SK-N-SH (cell line): ENCODE measurements at places on chromosomes 6 and 20.

- no peak for DNase-seq
These were observed 18.3 kb downstream of the VEGFA start for GRCh38 chr6:43788301-43788700.

GRCh38 chr6:42166444-42167141 is 6.6 kb upstream of the GUCA1A start:
- DNase-seq: peak; percentile 89

DNA sequence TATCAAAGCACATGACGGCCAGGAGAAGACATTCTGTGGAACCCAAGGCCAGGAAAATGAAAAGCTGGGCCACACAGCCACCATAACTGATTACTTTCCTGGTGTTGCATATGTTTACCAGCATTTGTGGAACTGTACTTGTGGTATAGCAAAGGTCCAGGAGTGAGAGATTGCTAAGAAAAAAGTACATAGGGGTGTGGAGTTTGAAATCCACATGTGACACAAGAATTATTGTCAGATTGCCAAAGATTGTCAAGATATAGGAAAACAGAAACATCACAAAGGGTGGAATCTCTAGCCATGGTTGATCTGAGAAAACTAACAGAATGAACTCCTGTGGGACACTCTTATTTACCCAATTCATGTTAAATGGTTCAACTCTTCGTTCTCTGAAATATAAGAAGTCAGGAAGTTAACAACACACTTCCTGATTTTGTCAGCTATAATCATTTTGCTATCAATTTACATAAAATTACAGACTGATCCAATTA is at the start of gene OR2B2:
TSS of gene OR2B2 (minus strand) at position 441 of the 491 bp plus-strand sequence. CDS start at position 364, 77 bp downstream.
- no peak for DNase-seq

GRCh38 chr20:4896971-4897497 is 104.3 kb downstream of the SLC23A2 start:
- DNase-seq: no peak

DNA sequence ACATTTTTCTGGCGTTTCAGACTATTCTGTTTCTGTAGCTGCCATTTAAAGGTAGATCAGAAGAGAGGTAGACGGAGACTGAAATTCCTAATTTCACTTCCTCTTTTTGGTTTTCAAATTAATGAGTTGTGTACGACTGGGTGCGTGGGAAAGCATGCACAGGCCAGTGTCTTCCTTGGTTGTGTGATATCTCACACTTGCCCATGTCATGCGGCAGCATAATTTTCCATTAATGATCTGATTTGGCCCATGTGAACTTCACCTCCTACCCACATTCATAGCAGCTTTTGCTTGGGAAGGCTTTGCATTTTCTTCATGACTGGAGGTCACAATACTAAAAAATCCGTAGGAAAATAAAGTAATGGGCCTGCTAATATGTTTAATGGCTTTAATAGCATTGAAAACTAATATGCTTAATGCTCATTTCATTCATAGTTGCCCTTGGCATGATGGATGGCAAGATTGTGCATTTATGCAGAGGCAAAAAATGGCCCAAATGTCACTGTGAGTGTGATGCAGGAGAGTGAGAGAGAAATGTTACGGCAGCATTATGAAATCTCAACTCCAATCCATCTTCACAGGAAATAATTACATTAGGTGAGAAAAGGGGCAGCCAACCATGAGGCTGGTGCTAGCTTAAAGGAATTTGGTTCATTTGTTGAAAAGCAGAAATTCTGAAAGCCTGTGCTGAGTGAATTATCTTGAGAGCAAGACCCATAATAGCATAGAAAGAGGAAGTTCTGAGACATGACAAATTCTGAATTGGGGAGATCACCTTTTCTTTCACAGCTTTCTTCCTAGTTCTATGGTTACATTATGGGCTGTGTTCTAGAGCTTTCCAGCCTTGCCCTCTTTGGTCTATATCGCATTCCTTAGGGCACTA is 69.0 kb upstream of the UST start:
- DNase-seq: no peak

DNA sequence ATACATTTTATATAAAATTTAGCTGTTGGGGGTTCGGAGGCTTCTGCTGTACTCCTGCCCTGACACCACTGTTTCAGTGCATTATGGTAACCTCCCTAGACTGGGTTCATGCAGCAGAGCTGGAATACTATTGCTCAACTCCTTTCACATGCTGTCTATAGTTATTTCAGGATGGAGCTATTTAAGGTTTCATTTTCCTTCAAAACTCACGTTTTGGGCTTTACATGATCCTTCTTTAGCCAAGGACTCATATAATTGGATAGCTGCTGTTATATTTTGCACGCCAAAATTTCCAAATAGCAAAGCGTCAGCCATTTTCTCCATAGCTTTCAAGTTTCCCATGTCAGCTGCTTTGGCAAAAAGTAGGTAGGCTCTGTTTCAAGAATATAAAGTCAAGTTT is 76.8 kb downstream of the SEL1L2 start:
- no peak for DNase-seq

- no peak for DNase-seq
These were observed at the start of gene LTA for GRCh38 chr6:31572041-31572911. Gene LTA, plus strand, starts transcription at chr6:31572289. Its CDS starts 454 bp downstream, at chr6:31572743.

- no peak for DNase-seq
These were observed 140.4 kb upstream of the TAB2 start for GRCh38 chr6:149176971-149177667.

DNA sequence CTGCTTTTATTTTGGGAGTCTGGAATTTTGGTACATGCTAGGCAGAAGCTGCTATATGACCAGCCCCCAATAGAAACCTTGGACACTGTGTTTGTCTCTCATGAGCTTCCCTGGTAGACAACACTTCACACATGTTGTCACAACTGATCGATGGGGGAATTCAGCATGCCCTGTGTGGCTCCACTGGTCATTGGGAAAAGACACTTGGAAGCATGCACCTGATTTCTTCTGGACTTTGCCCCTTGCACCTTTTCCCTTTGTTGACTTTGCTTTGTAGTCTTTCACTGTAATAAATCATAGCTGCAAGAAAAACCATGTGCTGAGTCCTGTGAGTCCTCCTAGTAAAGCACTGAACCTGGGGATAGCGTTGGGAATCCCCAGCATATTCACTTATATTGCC is 7.9 kb upstream of the WFDC10A start:
- DNase-seq: no peak

DNA sequence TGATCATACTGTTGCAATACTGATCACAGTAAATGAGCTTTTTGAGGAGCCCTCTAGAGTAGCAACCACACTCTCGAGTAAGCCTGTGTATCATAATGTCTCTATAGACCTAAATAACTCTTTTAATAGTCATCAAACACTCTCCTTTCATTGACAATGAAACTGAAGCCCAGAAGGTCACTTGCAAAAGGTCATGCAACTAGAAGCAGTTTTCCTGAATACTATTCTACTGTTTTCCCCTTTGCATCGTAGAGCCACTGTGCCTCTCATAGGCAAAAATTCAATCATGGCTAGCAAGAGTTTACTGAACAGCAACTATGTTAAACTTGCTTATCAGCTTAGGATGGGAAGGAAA is 105.3 kb downstream of the HIVEP2 start:
- DNase-seq: no peak

- no peak for DNase-seq
These were observed 280.7 kb upstream of the CITED2 start for GRCh38 chr6:139654888-139655782.

DNA sequence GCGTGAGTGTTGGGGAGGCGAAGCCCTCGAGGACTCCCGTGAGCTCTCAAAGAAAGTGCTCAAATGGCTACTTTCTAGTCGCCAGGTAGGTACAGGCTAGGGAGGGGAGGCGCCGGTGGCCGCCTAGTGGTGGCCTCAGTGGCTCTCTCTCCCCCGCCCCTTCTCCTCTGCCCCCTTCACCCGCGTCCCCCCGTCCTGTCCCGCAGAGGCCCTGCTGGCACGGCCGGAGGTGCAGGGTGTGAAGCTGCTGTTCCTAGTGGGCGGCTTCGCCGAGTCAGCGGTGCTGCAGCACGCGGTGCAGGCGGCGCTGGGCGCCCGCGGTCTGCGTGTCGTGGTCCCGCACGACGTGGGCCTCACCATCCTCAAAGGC is 16.3 kb downstream of the ADISSP start:
- no peak for DNase-seq

DNA sequence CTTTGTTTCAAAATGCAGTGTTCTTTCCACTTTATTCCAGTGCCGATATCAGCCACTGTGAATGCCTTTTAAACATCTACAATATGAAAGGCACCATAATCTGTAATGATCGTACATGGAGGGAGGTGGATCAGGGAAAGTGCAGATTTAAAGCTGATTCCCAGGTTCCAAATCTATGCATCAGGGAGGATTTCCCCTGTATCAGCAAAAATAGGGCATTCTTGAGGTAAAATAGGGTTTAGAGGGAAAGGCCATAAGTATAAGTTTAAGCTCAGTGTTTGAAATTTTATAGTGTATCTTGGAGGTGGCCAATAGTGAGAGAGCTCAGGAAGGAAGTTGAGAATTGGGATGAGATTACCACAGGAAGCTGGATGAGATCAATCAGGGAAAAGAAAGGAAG is 289.7 kb upstream of the ID4 start:
- no peak for DNase-seq

GRCh38 chr6:149450679-149451375 is 34.0 kb downstream of the ZC3H12D start:
- DNase-seq: peak; percentile 83

DNA sequence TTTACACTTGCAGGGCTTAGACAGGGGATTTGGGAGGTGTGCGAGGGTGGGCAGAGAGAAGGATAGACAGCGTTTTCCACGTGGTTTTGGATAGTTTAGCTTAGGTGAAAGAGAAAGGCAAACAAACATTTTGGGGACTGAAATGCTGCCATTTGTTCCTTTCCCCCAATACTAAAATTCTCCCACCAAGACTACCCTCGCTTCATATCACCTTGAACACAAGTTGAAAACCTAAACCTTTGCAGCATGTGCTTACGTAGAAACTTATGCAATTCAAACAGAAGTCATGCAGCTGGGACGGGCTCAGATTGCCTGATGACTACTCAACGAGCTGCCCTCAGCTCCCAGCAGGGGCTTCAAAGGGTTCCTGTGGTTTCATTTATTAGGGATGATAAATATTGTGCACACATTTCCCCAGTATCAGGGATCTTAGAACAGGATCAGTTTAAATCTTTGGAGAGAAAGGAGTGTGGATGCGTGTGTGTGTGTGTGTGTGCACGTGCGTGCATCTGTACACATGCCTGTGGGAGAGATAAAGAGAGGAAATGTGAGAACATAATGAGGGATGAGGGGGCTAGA is 77.3 kb downstream of the SLC22A23 start:
- no peak for DNase-seq

DNA sequence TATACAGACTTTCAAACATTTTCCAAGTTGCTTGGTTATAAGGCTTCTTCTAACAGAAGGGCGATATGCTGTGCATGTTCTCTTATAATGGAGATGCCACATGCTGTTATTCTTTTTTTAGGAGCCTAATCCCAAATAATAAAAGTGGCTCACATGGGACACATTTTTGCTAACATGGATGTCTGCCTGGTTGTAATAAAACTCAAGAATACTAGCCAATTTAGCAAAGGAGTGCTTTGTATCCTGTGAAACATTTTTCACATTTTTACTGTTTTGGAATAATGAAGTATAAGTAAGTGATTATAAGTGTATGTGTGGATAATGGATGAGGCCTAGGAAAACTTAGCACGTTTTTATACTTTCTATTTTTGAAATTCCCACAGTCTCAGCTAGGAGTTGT is 312.2 kb downstream of the LAMA2 start:
- no peak for DNase-seq

GRCh38 chr6:146357578-146358430 is 185.8 kb upstream of the RAB32 start:
- DNase-seq: no peak

DNA sequence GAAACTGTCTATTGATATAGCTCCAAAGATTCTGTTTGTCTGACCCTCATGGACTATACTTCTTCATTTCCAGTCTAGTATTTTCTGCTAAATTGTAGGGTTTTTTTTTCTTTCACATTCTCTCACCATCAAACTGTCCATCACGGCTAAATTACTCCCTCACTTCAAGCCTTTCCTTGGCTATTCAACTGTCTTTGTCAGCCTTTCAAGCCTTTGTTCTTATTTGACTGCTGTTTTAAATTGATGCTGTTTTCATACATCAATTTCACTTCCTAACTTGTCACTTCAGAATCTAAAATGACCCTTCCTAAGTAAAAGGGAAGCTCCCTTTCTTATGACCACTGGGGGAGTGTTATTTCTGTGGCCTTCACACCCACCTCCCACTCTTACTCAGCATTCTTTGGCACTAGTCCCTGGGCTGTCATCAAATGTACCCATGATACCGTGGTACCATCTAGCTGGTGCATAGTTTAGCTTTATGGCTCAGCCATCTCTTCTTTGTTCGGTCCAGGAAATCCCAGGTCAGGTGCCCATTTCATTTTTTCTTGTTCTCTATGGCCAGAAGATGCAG is 8.6 kb downstream of the GJA1 start:
- DNase-seq: no peak

- DNase-seq: no peak
These were observed 53.7 kb downstream of the SMOC2 start for GRCh38 chr6:168494726-168495125.

DNA sequence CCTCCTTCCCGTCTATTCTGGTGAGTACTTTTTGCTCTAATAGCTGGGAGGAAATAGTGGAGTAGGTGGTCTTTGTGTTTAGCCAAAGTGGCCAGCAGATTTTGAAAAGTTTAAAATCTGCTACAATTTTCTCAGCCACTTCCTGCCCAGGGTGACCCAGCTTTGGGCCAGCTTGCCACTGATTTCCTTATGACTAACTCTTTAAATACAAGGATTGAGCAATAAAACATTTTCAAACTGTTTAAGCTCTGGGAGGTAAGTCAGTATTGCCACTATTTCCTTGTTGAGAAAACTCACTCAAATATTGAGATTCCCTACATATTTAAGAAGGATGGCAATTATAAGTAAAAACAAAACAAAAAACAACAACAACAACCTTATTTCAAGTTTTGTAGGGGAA is 54.5 kb downstream of the TRMT11 start:
- DNase-seq: no peak

GRCh38 chr20:58938541-58938940 is 42.5 kb upstream of the NELFCD start:
- no peak for DNase-seq

DNA sequence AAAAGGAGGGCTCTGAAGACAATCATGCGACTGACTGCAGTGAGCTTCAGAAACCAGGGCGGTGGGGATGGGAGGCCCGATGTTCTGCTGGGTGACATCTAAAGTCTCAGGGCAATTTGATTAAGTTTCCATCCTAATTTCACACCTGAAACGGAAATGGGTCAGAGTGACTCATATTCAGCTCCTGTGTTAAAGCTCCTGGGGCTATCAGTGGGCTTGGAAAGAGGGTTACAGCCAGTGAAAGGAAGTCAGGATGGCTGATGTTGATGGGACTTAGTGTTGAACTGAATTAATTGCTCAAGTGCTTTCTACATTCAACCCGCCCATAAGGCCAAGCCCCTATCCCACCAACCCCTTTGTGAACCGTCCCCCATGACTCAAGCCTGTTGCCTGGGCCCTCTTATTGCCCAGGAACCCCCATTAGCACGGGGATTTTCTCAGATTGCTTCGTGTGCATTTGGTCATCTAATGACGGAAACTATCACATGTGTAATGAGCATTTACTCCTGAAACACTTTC is 47.1 kb upstream of the TBC1D7 start:
- no peak for DNase-seq

- DNase-seq: no peak
These were observed 381.5 kb downstream of the TFAP2A start for GRCh38 chr6:10033223-10033829.

- peak; percentile 83 for DNase-seq
These were observed 82.7 kb upstream of the TOP1 start for GRCh38 chr20:40945754-40946450.
